ENCODE measurements at places on chromosomes 1 and 21. TPM values are rescaled to one million over a fixed set of nuclear protein-coding genes. Genes with fewer than 3 reads are reported as not detected.

Gene CCDC27
- total RNA-seq = not detected

Gene RNF207
- total RNA-seq = 36.7 TPM

Gene GREM2
- not detected for total RNA-seq

Gene TMEM81
- total RNA-seq = 2.3 TPM

Gene ADGRB2
- 0.07 TPM for total RNA-seq

Gene FAAH
- total RNA-seq = 3.9 TPM

Gene SERTAD4
- not detected for total RNA-seq

Gene CHIA
- total RNA-seq = not detected

All from activated CD8-positive, alpha-beta memory T cell treated with anti-CD3 and anti-CD28 coated beads, Interleukin-2, amount 10 ng/mL, durations not matched to agents 7 days and 5 days (primary cell).